Adipocyte (in vitro differentiated cells): ENCODE measurements at places on chromosomes 6 and 20.

DNA sequence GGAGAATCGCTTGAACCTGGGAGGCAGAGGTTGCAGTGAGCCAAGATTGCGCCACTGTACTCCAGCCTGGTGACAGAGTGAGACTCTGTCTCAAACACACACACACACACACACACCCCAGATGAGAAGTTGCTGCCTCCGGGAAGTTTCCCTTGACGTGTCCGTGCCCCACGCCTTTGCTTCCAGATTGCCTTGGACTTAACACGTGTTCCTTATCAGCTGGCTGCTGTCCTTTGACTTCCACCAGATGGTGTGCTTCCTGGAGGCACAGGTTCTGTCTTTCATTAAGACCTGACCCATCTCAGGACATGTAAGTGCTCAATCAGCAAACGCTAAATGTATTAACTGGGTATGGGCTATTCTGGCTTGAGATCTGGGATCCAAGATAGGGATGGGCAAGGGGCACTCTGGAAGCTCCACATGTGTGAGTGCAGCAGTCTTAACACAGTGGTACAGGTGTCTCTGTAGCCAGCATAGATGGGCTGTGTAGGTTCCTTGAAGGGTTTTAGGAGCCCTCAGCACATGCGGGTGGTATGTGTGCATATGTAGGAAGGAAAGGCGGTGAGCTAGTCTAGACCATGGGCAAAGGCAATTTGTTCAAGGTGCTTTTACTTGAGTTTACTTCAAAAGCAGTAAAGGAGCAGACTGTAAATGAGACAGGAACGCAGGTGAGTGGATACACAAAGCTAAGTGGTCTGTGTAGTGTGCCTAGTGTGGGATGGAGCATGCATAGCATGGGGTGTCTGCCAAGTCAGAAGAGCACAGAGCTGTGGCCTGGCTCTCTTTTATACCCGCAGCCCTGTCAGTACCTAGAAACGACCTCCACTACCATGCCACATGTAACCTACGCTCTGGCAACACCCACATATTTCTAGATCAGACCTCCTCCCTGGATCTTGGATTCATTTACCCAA, 11.6 kb downstream of the PIGT start:
- no peak for DNase-seq

GRCh38 chr6:104604685-104605084, 255.0 kb downstream of the HACE1 start:
- DNase-seq, result no peak

- DNase-seq, result peak; percentile 69
Observed at GRCh38 chr6:137145421-137145820, 28.0 kb downstream of the IL22RA2 start.

DNA sequence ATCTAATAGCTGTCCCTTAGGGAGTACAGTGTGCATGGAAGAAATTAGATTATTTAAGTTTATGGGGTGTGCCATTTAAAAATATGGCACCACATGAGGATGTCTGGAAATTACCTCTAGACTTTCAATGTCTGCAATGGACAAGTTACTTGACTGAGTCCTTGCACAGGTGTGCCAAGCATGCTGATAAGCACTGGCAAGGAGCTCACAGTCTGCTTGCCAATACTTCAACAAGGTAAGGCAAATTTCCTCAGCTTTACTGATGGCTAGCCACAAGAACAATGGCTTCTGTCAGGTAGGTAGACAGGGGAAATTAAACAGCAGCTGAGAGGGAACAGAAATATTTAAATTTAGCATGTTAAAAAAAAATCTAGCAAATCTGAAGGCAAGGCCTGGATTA, 91.1 kb upstream of the TRAF3IP2 start:
- no peak for DNase-seq

DNA sequence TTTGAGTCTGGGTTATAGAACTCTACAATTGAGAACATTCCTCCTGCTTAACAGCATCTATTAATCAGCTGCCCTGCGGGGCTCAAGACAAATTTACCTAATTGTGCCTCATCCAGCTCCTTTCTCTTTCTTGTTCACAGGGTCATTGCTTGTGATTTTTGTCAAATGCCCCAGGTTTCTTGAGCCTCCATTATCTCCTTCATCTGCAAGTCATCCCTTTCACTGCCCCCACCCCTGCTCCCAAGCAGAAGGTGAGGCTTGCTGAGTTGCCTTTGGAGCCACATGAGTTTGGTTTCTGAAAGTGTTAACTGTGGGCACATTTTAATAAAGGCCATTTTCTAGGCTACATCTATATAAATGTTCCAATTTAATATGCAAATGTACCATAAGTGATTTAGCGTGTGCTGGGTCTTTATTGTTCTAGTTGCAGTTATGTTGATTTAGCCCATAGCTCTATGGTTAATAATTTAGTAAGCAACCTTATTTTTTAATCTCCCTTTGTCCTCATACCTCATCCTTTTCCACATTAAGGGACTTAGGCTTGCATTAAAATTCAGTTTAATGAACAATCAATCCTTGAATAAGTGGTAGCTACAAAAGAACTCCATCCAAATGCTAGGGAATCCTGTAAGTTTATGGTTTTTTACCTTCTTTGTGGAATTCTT, 56.1 kb downstream of the VSTM2L start:
- DNase-seq, result no peak

GRCh38 chr20:63315731-63316491, 22.9 kb downstream of the COL20A1 start:
- DNase-seq, result no peak

- DNase-seq, result no peak
Observed at GRCh38 chr6:10621213-10621612, 73.2 kb downstream of the C6orf52 start.

GRCh38 chr6:13351271-13351670, 22.9 kb upstream of the TBC1D7 start:
- no peak for DNase-seq

DNA sequence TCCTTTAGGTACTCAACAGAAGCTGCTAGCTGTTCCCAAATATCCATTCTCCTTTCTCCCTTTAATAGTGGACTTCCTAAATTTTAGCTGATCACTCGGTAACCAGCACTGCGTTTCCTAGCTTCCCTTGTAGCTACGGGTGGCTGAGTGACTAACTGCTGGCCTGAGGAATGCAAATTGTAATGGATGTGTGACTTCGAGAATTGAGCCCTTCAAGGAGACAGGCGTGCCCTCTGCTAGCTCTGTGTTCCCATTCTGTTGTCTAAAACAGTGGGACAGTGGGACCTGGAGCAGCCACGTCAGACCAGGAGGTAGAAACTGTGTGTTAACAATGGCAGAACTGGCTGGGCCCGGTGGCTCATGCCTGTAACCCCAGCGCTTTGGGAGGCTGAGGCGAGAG, 56.5 kb downstream of the SCML4 start:
- DNase-seq, result no peak
